ENCODE measurements at places on chromosomes 7 and 10. TPM values are rescaled to one million over a fixed set of nuclear protein-coding genes. Genes with fewer than 3 reads are reported as not detected.

CCDC172 gene
- not detected for total RNA-seq

DPYSL4 gene
- total RNA-seq = 1.9 TPM

PRLHR gene
- total RNA-seq = not detected

MSMB gene
- total RNA-seq = not detected

CDH23 gene
- 6.3 TPM for total RNA-seq

All from right cardiac atrium (tissue), 5 donors.